Stimulated activated CD4-positive, alpha-beta T cell treated with anti-CD3 and anti-CD28 coated beads, Interleukin-2, amount 100 ng/mL, for 48 hours (primary cell): ENCODE measurements at places on chromosomes 4 and X.

DNA sequence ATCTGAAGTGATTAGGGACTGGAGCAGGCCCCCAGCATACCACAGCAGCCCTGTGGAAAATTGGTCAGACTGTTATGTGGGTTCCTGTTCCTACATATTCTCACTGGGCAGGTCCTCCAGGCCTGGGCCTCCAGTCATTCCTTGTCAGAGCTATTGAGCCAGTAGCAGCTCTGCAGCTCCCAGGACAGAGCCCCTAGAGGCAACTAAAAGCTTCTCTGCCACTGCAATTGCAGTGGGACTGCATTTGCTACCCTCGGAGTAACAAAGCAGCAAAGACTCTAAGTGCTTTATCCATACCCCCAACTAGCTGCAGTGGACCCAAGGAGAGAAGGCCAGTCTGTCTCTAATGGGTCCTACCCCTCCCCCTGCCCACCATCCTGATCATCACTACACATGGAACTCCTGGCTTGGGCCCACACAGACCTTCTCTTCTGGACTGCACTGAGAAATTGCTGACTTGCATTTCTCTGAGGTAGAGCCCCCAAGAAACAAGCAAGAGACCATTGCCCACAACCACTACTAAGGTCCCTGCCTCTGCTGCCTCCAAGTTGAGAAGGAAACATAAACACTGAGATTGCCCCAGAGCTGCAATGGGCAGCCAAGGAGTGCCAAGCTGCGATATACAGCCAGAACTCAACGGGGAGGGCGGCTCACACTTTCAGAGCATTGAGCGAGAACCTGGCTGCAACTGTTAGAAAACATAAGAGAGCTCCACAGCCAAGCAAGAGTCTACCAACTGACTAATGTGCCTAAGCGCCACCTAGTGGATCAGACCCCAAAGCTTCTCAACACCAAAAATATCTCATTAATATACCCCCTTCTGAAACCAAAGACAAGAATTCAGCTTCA, 738.7 kb upstream of the NDST4 start:
- peak; percentile 4 for DNase-seq

- DNase-seq, result no peak
Observed at GRCh38 chrX:68697036-68697435, 49.6 kb downstream of the STARD8 start.

- peak; percentile 74 for DNase-seq
Observed at GRCh38 chrX:2690856-2691542, at the start of gene CD99. CD99 (plus strand) TSS chrX:2691295; CDS start chrX:2691361, 66 bp downstream.

GRCh38 chr4:4800646-4801408, 58.6 kb upstream of the MSX1 start:
- no peak for DNase-seq

GRCh38 chrX:83509254-83509801, 1.2 kb downstream of the POU3F4 start:
- no peak for DNase-seq

DNA sequence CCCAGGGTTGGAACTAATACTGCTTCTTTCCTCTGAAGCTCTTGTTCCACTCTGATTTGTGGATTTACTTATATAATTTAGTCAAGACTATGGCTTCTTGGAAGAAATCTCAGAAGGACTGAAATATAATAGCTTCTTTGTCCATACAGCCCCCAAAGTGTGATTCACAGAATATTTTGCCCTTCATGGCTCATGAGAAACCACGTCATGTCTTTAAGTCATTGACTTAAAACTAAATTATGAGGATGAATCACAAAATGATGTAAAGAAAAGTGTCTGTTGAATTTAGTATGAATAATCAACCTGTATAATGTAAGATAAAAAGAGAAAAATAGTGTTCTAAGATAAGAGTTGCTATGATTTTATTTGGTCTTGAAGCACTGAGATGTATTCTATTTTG, 43.3 kb upstream of the AGA start:
- DNase-seq, result no peak

GRCh38 chr4:178387756-178388155, 945.5 kb upstream of the AGA start:
- no peak for DNase-seq

- peak; percentile 8 for DNase-seq
Observed at GRCh38 chrX:64894454-64895038, 81.7 kb downstream of the ZC4H2 start.

DNA sequence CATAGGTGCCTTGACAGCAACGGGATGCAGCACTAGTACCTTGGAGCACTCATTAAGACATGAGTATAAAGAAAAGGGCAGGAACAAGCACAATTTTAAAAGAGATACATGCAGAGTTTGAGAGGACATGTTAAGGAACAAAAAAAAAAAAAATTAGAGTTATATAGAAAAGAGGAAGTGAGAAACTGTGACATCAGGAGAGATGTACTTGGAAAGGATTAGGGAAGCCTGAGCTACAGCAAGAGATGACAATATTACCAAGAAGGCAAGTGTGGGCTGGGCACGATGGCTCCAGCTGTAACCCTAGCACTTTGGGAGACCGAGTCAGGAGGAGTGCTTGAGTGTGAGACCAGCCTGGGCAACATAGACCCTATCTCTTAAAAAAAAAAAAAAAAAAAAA, 37.4 kb downstream of the GPR143 start:
- DNase-seq, result no peak

DNA sequence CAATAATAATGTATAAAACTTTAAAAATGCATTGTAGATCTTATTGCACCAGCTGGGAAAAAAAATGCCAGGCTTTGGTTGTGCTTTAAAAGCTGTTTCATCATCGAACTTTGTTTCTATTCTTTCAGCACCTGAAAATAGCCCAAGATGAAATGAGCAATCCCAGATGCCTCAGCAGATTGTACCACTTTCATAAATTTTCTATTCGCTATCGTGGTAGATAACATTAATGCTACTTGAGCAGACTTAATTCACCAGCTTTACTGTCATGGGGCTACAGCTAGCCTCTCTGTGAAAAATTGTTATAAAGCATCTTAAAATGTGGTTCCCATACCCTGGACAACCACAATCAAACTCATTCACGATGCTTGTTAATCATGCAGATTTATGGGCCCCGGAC, 599.6 kb upstream of the HS3ST1 start:
- no peak for DNase-seq

DNA sequence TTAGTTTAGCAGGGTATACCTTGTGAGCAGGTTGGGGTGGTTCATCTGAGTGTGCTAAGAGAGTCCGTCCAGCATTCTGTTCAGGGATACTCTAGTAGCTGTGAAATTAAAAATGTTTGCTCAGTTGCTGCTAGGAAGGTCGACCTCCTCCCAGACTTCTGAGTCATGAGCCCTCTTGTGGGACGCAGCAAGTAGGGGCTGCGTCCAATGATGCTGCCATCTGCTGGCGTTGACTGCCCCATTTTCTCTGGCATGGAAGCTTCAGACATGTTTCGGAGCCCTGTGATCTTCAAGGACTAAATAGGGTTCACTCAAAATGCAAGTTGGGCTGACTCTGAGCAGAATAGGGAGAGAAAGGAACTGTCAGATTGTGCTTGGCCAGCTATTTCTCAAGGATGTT, 201.0 kb upstream of the ARSJ start:
- peak; percentile 7 for DNase-seq

DNA sequence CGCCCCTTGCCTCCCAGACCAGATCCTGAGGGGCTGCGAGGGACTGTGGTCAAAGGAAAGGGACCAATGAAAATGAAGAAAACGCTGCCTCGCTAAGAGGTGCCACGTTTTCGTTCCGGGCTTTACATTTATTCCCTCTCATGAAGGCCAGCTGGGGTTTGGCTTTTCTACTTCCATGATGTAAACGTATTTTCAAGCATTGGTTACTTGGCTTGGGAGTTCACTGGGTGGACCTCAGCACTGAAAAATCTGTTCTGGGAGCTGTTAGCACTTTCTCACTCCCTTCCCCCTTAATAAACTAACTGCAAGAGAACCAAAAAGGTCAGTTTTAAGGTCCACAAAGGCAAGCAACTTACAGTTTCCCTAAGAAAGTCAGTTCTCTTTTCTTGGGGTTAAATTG, 40.6 kb upstream of the ADGRG2 start:
- DNase-seq, result no peak

- DNase-seq, result no peak
Observed at GRCh38 chr4:120824946-120825345, 97.6 kb downstream of the PRDM5 start.

DNA sequence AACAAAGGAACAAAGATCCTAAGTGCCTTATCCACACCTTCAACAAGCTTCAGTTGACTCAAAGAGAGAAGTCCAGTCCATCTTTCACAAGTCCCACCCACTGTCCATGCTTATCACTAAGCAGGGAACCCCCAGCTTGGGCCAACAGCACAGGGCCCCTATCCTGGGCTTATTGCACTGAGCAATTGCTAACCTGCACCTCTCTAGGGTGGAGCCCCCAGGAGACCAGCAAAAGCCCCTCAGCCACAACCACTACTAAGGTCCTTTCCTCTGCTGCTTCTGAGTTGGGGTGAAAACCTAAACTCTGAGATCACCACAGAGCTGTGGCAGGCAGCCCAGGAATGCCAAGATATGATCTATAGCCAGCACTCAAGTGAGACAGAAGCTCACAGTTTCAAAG, 96.7 kb upstream of the PBDC1 start:
- no peak for DNase-seq

DNA sequence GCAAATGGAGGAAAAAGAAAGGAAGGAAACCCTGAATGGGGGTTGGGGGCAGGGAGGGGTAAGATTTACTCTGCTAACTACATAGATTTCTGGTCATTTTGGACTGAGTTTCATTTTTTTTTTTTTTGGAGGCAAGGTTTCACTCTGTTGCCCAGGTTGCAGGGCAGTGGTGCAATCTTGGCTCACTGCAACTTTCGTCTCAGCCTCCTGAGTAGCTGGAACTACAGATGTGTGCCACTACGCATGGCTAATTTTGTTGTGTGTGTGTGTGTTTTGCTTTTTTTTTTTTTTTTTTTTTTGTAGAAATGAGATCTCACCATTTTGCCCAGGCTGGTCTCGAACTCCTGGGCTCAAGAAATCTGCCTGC, 223.5 kb downstream of the APBB2 start:
- no peak for DNase-seq

DNA sequence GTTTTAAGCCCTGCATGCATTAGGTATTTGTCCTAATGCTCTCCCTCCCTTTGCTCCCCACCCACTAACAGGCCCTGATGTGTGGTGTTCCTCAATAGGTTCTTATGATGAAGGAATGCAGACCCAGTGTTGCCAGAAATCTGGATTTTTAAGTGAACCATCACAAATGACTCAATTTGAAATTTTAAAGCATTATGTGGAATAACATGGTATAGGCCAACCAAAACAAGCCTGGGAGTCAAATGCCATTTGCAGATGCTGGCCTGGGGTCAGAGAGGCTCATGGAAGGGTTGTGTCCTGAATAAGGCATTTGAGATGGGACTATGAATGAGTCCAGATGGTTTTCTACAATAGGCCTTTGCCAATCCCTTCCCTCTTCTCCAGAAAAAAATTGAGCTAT, 179.6 kb downstream of the SHROOM3 start:
- DNase-seq, result no peak

GRCh38 chr4:80422727-80423404, 87.3 kb downstream of the CFAP299 start:
- no peak for DNase-seq

GRCh38 chrX:103783196-103783595, 6.6 kb downstream of the PLP1 start:
- DNase-seq, result no peak
